Stimulated activated CD8-positive, alpha-beta memory T cell treated with anti-CD3 and anti-CD28 coated beads, Interleukin-7, amount 100 ng/mL, for 4 hours (primary cell): ENCODE measurements at places on chromosomes 4 and X.

DNA sequence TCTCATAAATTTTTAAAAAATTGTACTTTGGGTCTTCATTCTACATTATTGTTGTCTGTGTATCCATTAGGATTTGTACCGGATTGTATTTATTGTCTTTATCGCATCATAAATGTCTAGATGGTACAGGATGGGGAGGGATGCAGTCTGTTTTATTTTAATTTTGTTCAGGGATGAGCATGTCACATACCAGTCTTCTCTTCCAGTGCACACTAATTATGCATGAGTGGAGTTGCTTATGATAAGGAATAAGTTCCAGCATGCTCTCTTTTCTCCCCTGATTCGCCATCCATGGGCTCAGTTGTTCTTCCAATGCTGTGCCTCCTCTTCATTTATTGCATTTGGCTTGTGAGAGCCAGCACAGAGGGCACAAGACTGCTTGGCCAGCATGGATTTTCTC is 54.3 kb downstream of the PPEF1 start:
- DNase-seq, result no peak

- DNase-seq, result no peak
These were observed 151.2 kb downstream of the NAA11 start for GRCh38 chr4:79174490-79175252.

DNA sequence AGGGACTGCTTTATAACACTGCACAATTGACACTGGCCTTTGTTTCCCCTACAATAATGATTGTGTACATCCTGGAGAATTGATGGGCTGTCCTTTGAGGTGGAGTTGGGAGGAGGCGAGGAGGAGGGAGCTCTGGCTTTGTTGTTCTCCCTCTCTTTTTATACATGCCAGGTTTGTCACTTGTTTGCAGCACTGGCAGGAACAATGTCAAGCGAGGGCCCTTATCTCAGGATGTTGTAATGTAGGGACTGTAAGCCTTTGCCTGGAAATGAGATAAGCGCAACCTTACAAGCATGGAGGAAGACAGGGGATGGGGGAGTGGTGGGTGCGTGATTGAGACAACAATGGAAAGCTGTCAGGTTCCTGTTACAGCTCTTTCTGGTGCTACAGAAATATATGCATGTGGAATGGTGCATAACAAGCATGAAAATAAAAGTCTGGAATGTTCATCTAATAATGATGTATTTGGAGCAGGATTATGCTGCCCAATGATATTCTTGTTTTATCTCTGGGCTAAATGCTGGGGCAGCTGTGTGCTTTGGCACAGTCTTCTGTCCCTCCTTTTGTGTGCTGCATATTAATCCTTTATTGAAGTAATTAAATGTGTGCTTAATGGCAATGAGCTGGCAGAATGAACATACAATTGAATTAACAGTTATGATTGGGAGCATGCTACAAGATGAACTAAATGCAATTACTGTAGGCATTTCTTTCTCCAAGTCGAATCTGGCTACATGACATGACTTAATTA is 294.4 kb downstream of the GPAT3 start:
- DNase-seq, result no peak

DNA sequence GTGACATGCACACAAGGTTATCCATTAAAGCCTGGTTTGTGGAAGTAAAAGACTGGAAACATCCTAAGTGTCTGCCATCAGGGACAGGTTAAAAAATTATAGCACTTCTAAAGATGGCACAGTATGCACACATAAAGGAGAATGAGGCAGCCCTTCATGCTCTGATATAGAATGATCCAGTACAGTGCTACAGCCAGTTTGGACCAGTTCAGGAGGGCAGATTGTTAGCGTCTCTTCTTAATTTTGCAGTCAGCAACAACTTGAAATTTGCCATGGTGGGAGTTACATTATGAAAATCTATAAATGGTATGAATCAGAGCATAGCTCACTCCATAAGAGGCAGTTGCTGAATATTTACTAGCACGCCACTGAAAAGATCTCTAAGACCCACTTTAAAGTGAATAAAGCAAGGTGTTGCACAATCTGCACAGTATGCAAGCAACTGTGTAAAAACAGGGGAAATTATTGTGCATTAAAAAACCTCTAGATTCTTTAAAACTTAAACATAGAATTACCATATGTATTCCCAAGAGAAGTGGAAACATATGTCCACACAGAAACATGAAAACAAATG is 20.3 kb upstream of the SOD3 start:
- no peak for DNase-seq

DNA sequence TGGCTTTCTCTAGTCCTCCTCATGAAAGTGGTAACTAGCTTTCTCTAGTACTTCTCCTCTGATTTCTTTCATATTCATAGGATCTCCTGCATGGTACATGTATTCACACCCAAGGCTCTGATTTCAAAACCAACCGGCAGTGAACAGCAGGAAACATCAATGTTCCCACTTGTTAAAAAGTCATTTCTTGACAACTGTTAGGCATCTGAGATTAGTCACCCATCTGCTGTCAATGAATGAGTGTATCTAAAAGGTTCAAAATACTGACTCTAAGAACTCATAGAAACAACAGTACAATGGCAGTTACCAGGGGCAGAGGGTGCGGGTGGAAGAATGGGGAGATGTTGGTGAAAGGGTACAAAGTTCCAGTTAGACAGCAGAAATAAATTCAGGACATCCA is 31.5 kb upstream of the PUDP start:
- DNase-seq, result no peak

DNA sequence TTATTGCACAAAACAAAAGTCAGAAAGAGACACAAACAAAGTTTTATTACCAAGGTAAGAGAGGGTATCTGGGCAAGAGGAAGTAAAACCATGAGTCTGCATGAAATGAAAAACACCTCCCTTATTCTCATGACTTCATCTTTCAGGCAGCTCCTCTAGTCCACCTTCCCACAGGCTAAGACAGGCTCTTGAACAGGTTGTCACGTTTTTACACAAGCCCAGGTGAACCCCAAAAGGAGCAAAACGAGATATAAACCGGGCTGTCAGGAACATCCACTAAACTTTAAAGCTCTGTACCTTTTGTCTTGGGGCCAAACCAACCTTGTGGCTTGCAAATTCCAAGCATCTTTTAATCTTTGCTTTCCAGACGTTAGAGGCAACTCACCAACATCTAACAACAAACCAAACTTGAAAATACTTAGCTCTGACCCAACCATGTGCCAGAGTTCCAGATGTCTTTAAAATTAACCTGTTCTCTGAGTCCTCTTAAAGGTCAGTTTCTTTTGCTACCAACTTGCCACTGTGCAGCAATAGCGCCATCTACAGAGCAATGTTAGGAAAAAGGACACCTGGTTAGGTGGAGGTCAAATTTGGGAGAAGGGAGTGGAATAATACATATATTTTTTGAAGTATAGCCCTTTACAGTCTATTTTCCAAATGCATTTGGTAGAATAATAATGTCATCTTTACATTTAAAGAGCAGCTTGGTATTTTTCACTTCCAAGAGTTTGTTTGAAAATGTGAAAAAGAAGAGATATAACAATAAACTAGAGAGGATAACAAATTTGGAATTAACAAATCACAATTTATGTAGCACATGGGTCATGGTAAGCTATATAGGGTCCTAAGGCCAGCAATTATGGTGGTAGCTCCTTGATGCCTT is 73.1 kb downstream of the QRFPR start:
- DNase-seq, result no peak
